Activated CD8-positive, alpha-beta memory T cell treated with anti-CD3 and anti-CD28 coated beads, Interleukin-2, amount 50 U/mL, for 48 hours (primary cell): ENCODE measurements at places on chromosomes 11 and 22.

GRCh38 chr11:22555881-22556280 lies 69.7 kb downstream of the FANCF start:
- no peak for DNase-seq

DNA sequence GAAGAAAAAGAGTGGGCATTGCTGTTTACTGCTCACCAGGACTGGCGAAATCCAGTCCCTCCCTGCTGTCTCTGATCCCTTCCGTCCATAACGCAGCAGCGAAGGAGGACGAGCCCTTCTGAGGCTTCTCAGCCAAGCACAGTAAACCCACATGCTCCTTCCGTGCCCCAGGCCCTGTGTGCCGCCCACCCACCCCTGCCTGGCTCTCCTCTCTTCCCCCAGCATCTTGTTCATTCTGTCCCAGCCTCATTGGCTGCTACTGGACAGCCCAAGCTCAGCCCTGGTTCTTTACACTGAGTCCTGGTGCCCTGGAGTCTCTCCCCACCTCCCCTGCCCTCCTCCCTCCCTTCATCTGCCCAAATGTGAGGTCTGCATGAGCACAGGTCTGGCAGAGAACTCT lies 559.7 kb downstream of the BRD1 start:
- DNase-seq: no peak

DNA sequence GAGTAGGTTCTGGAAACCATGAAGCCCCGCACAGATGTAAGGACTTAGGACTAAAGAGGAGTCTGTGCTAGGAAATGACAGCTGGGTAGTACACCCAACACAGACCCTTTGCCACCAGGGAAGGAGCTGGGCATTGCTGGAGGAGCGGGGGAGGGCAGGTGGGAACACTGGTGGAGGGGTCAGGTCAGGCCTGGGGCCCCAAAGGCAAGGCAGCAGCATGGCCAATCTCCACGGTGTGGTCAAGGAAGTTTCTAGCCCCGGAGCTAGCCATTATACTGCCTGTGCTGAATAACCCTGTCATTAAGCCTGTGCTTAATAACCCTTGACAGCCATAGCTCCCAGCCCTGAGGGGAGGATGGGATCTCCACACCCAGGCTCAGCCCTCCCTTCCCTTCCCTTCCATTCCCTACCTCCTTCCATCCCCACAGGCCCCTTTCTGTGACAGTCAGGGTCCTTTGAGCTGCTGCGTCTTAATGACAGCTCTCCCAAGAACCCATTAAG lies 2.1 kb downstream of the TMPRSS4 start:
- DNase-seq: no peak

GRCh38 chr11:111310723-111311122 lies 12.4 kb downstream of the POU2AF3 start:
- DNase-seq: no peak

DNA sequence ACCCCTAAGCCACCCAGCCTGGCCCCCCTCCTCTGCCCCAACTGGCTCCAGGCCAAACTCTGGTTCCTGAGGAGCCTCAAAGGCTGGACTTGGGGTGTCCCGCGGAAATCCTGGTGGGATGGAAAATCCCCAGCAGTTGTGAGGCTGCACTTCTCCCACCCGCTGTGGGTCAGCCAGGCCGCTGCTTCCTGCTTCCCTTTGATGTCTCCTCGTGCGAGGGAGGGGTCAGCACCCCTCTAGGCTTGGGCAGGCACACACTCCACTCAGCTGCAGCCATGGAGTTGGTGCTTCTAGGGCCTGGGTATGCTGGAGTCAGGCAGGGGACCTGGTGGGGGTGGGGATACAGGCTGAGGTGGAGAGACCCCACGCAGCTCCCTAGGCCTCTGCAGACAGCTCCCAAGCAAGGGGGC lies 12.0 kb downstream of the KCNQ1OT1 start:
- no peak for DNase-seq

- DNase-seq: no peak
Observed at GRCh38 chr11:2102132-2102882, 36.9 kb downstream of the IGF2 start.

GRCh38 chr22:24423519-24424000 lies 3.8 kb upstream of the ADORA2A start:
- DNase-seq: peak; percentile 95

DNA sequence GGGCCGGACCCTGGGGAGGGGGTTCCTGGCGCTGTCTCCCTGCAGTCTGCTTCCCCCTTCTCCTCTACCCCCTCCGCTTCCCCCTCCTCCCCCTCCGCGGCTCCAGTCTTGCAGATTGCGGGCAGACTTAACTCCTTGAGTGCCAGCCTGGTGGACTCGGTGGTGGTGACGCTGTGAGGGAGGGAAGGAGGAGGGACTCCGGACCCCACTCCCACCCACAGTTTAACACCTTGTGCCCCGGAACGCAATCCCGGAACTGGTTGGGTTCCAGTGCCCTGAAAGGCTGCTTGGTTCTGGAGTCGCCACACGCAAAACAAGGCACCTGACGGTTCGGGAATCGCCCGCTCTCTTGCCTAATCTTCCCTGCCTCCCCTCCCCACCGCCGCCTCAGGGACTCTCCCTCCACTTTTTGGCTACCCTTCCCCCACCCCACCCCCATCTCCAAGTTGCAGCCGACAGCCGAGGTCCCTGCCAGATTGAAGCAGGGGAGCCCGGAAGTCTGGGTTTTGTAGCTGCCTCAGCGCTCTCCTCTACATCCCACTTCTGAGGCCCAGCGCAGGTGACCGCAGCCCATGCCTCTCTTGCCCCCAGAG lies 3.9 kb upstream of the BCL9L start:
- peak; percentile 84 for DNase-seq

- DNase-seq: no peak
Observed at GRCh38 chr11:11963842-11964773, 44.3 kb downstream of the DKK3 start.

- DNase-seq: no peak
Observed at GRCh38 chr11:16169541-16169940, 186.8 kb downstream of the SOX6 start.

DNA sequence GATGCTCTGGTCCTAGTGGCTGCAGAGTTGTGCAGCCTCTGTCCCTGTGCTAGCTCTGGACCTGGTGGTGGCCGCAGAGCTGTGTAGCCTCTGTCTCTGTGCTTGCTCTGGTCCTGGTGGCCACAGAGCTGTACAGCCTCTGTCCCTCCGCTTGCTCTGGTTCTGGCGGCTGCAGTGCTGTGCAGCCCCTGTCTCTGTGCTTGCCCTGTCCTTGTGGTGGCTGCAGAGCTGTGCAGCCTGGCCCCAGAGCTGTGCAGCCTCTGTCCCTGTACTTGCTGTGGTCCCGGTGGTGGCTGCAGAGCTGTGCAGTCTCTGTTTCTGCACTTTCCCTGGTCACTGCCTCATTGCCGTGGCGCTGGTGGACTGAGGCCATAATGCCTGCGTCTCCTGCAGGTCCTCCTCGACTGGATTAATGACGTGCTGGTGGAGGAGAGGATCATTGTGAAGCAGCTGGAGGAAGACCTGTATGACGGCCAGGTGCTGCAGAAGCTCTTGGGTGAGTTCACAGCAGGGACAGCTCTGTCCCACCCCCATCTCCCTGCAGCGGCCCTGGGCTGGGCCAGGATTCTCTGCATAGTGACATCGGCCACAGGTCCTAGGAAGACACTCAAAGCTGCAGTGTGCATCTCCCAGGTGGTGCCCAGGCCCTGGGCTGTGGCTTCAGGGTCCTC lies 61.9 kb upstream of the PARVG start:
- no peak for DNase-seq

- DNase-seq: no peak
Observed at GRCh38 chr22:50167689-50168489, 2.6 kb upstream of the PANX2 start.

DNA sequence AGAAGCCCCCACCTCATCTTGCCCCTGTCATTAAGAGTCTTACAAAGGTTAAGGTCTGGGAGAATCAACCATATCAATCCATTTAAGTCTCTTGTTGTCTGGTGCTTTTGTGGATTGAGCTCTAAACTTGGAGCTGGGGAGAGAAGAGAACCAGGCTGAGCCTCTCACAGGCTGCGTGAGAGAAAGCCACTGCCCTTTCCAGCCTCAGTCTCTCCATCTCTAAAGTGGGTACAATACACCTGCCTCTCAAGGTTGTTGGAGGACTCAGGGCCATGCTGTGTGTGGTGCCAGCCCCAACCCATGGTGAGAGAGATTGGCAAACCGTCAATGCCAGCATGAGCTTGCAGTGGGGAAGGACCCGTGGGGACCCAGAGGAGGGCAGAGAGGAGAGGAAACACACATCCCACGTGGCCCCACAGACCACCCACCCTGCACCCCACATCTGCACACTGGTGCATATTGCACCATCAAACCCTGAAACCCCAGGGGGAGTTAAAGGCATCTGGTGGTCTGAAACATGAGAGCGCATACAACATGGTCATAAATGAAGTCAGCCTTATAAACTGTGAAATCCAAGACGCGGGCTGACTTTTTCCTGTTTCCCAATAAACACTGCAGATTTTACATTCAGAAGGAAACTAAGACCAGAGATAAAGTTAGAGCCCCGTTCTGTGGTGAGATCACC lies 27.5 kb upstream of the FBLN1 start:
- DNase-seq: no peak

GRCh38 chr11:125685228-125685627 lies 4.6 kb upstream of the ACRV1 start:
- no peak for DNase-seq

- no peak for DNase-seq
Observed at GRCh38 chr22:16603448-16603768, 10.8 kb upstream of the CCT8L2 start.

DNA sequence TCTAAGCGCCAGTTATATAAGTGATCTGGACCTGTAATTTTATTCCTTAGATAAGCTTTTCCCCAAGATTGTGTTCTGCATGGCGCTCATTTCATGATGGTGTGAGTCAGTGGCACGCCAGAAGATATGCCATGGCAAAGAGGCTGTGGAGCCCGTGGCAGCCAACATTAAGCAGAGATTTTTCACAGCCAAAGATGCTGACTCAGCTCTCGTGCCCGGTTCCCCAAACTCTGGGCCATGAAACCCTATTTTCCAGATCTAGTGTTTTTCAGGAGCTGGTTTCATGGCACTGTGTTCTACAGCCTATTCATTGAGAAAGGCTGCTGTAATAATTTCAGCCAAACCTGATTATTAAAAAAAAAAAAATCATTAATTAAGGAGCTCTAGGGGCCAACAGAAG lies 15.4 kb upstream of the LINC01488 start:
- DNase-seq: no peak

DNA sequence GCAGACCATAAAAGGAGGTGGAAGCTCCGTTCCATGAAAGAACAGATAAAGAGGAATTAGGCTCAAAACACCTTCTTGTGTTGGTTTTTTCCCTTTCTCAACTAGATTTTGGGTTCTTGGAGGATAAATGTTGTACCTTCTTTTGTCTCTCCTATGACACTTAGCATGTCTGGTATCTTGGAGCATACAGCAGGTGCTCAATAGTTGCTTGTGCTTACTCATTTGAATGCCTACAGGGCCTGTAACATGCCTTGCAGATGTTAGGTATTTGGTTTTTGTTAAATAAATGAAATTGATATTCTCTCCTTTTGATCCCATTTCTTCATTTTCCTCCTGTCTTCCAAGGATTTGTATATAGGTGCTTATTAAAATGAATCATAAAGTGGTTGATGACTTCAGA lies 16.4 kb upstream of the PLET1 start:
- DNase-seq: no peak

DNA sequence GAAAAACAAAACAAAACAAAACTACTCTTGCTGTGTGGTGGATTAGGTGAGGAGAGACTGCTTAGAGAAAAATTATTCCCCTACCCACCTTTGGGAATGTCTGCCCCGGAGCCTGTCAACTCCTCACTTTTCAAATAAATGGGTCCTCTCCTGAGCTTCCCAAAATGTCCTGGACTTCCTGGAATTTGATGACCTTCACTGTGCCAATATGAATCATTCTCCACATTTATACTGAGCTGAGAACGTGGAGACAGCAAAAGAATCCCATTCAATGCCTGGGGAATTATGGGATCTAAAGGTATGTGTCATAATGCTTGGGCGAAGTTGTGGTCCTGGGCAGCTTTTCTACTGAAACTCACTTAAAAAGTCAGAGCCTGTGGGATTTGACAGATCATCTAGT lies 136.8 kb downstream of the KIF18A start:
- DNase-seq: no peak

- DNase-seq: no peak
Observed at GRCh38 chr11:6327806-6328205, 7.5 kb upstream of the CAVIN3 start.

GRCh38 chr22:26463101-26463661 lies 20.4 kb downstream of the HPS4 start:
- DNase-seq: no peak

DNA sequence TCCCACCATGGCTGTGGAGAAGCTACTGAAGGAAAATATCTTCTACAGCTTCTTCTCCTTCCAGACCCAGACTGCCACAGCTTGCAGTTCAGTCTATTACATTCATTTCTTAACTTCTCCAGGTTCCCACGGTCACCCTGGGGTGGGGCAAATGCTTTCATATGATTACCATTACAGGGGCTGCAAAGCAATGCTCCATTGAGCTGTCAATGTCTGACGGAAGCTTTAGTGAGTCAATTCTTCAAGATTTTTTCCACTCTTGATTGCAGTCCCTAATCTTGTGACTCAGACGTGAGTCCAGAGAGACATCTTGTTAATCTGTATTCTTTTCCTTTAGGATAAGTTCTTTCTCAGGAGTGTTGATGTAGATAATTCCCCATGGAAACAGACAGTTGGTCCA lies 233.4 kb upstream of the DDI1 start:
- DNase-seq: no peak

- DNase-seq: no peak
Observed at GRCh38 chr11:71384561-71384960, 63.6 kb downstream of the DHCR7 start.

DNA sequence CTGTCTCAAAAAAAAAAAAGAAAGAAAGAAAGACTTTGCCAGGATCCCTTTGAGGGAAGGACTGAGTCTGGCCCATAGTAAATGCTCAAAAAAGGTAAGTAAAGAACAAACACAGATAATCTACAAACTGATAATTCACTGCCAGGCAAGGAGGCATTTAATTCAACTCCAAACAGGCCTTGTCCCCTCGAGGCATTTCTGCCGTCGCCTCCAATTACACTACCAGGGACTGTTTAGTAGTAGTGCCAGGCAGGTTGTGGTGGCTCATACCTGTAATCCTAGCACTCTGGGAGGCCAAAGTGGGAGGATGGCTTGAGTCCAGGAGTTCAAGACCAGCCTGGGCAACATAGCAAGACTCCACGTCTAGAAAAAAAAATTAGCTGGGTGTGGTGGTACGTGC lies 43.7 kb downstream of the PC start:
- DNase-seq: no peak

GRCh38 chr22:44192816-44193534 lies 12.2 kb downstream of the PARVG start:
- no peak for DNase-seq

GRCh38 chr22:49774046-49774445 lies 53.6 kb downstream of the BRD1 start:
- no peak for DNase-seq

DNA sequence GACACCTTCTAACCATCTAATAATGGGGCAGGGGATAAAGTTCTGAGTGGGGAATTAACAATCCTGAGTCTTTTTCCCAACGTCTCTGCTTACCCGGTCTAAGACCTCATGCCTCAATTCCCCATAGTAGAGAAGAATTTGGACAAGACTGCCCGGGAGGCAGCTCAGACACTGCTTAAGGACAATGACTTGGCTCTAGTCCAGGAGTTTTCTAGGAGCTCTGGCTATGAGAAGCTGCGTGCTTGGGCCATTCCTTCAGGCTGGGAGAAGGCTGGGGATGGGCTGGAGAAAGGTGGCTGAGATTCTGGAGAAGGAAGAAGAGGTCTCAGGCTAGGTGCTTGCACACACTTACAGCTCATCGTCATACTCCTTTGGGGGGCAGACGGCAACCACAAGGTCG lies 19.8 kb upstream of the ABCC8 start:
- DNase-seq: no peak
